ENCODE measurements at places on chromosomes 16 and 17.

DNA sequence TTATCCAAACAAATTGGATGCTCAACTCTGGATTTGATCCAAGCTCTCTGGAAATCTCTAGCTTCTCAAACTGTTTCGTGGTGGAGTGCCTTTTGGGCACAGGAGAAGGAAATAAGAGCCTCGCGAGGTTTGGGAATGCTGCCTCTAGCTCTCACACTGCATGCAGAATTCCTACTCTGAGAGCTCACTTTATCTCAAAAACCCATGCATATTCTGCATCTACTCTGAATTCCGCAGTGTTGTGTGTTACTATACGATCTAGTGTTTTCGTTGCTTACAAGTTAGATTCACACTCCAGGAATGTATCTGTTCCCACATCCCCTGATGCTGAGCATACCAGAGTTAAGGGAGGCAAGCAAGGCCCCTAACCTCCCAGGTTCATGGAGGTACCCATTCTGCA is 462.7 kb downstream of the WWOX start:
- DNase-seq: no peak

DNA sequence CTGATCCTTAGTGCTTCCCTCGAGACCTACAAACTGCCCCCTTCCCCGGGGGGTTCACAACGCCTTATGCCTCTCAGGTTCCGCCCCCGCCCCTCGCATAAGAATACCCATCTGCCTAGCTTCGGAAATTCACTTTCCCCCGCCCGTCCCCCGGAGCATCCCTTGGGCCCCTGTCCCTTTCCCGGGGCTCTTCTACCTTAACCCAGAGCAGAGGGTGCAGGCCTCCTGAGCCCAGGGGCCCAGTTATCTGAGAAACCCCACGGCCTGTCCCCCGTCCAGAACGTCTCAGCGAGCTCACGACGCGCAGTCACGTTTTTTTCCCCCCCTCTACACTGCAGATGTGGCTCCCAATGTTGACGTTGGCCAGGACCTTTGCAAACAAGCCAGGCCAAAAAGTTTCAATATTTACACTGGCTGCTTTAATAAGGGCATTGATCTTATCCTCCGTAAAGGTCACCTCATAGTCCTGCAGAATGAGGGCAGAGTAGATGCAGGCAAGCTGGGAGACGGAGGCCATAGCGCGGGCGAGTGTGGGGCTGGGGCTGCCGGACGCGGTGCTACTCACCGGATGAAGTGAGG is 1.4 kb upstream of the NBR1 start:
- DNase-seq: no peak

- DNase-seq: peak; percentile 25
Observed at GRCh38 chr17:77882481-77883212, 75.9 kb upstream of the TNRC6C start.

DNA sequence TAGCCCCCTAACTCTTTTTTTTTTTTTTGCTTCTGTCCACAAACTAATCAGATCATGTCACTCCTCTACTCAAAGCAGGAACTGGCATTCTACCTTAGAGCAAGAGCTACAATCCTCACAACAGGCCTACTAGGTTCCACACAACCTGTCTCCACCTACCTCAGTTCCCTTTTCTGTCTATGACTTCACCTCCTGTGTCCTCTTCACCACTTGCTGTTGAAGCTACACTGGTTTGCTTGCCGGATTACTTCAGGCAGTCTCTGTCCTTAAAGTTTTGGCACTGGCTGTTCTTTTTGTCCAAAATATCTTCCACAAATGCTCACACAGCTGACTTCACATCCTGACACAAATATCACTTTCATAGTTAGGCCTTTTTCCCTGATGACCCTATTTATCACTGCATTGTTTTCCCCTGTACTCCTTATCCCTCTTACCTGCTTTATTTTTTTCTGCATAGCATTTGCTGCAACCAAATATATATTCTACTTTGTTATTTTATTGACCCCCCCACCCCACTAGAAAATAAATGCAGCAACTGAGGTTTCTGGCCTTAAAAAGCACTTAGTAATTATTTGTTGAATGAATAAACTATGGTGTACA is 72.0 kb downstream of the KANSL1 start:
- no peak for DNase-seq

DNA sequence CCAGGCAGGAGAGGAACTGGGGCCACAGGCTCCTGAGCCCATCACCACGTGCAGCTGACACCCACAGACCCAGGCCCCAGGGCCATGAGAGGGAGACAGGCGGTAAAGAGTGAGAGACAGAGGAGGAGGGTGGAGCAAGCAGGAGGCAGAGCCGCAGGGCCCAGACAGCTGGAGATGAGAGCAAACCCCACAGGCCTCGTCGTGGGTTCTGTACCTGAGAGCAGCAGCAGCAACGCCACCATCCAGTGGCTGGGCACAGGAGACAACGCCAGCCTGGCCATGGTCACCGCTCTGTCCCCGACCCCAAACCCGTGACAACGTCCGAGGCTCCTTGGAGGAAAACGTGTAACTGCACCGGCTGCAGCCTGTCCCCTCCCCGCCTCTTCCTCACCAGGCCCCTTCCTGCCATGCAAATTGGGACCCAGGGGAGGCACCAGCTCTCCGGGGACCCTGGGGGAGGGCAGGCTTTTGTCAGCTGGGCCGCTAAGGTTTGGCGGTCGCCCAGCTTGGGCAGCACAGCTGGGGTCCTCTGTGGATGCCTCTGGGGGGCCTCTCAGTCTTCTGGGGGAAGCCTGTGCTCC is at the start of gene CD79B:
Gene CD79B (minus strand): TSS at position 351 of the 581 bp plus-strand sequence. CDS start 70 bp downstream, at position 281.
- DNase-seq: no peak

DNA sequence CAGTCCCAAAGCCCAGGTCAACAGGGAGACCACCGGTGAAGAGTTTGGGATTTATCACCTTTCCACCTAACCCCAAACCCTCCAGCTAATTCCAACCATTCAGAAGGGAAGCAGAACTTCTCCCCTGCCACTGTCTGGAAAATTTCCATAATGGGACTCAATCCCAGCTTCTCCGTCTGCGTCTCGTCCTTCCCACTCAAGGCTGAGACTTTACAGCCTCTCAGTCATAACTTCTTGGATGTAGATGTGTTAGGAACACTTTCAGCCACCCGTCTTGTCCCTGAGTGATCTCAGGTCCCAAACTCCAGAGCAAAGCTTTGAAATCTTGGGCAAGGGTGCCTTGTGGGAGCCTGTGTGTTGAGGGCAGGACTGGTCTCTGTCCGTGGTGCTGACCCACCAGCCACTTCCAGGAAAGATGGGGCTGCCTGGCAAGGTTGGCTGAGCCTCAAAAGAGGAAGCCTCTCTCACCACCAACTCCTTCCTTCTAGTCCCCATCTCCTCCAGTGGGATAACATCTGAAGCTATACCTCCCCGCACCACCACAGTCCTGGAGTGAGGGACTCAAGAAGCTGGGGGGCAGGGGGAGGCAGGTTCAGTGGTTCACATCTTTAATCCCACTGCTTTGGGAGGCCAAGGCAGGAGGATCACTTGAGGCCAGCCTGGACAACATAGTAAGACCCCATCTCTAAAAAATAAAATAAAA is 9.3 kb downstream of the GAS2L2 start:
- peak; percentile 40 for DNase-seq

GRCh38 chr16:28029387-28030002 is 34.0 kb downstream of the GSG1L start:
- no peak for DNase-seq

DNA sequence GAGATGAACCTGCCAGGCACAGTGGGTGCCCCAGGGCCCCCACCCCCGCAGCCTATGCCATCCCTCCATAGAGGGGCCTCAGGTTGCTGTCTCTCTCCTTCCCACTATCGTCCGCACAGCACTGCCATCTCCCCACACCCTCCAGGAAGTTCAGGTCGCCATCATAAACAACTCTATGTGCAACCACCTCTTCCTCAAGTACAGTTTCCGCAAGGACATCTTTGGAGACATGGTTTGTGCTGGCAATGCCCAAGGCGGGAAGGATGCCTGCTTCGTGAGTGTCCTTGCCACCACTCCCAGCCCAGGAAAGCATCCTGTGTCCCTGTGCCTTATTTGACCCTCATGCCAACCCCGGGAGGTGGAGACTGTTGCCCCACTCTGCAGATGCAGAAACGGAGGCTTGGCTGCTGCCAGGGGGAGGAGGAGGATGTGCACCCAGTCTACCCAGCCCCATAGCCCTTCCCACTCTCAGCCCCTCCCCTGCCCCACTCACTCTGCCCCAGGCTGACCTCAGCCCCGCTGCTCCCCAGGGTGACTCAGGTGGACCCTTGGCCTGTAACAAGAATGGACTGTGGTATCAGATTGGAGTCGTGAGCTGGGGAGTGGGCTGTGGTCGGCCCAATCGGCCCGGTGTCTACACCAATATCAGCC is 3.9 kb downstream of the PRSS21 start:
- DNase-seq: no peak

DNA sequence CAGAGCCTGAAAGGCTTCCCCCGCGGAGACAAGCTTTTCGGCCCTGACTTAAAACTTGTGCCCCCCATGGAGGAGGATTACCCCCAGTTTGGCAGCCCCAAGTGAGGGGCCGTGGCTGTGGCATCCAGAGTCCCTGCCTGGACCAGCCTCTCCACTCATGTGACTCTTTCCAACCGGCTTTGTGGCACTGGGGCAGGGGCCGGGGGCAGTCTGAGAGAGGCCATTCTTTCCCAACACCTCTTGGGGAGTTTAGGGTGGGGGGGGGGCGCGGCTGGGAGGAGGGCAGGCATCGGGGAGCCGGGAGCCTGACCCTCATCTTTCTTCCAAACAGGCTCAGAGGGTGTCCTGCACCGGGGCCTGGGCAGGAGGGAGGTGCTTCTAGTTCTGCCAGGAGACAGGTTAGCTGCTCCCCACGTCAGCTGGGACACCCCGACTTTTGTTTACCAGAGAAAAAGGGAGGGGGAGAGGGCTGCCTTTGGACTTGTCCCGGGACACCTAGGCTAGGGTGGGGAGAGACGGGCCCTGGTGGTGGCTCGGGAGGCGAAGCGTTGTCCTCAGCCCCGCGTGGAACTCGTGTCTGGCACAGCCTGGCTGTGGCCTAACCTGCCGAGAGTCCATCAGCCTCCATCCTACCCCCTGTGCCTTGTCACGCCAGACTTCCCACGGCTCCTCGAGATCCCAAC is 7.3 kb upstream of the SERPINF1 start:
- DNase-seq: no peak

DNA sequence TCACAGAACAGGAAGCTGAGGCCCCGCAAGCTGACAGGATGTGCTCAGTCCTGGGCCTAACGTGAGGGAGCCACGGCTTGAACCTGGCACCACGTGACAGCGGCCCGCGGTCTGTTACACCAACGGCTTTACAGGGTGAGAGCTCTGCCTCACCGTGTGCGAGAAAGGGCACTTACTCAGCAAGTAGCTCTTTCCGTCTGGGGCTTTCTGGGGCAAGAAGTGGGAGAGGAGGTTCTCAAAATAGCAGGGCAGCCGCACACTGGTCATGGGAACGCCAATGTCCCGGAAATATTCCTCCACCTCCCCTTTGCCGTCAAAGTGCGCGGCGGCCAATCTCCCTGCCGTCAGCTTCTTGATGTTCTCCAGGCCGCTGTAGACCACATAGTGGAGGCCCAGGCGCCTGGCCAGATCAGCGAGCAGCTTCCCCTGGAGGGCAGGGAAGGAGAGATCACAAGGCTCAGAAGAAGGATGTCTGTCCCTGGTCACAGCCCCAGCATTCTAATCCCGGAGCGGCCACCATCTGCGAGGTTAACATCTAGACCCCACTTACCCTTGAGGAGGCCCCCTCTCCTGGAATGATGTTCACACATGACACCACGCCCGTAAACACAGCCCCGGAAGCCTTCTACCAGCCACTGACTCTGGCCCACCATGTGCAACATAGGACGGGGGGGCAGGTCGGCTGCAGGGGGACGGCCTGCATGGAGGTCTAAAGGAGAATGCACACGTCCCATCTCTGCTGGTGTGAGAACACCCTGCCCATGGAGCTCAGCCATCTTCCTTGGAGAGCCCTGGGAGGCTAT is 8.2 kb downstream of the NMRAL1 start:
- DNase-seq: no peak

DNA sequence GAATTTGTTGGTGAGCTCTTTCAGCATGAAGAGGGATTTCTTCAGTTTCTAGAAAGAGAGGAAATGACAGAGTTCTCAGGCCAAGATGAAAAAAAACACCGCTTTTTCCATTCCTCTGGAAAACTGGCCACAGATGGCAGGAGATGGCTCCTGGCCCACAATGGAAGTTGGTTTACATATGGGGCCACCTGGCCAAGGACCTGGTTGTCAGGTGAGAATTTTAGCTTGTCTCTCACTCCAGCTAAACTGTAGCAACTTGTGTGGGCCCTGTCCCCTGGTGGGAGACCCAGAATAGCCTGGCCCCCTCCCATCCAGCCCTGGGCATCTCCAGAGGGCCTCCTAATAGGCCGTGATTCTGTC is 33.6 kb downstream of the LGALS9 start:
- DNase-seq: no peak

DNA sequence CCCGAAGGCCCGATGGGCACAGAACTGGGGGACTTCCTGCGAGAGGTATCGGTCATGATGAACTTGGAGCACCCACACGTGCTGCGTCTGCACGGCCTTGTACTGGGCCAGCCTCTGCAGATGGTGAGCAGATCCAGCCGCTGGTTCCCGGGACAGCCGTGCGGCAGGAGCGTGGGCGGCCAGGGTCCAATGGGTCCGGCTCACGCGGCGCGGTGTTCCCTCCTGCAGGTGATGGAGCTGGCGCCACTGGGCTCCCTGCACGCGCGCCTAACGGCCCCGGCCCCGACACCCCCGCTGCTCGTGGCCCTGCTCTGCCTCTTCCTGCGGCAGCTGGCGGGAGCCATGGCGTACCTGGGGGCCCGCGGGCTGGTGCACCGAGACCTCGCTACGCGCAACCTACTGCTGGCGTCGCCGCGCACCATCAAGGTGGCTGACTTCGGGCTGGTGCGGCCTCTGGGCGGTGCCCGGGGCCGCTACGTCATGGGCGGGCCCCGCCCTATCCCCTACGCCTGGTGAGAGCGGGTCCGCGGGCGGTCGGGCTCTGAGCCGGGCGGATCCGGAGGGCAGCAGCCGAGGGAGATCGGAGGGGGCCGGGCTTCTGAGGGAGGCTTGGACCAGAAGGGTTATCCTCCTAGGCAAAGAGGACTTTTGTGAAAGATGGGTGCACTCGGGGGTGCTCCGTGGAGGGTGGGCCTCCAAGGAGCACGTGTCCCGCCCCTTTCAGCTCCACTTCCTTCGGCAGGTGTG is 3.0 kb downstream of the TNK1 start:
- peak; percentile 26 for DNase-seq

DNA sequence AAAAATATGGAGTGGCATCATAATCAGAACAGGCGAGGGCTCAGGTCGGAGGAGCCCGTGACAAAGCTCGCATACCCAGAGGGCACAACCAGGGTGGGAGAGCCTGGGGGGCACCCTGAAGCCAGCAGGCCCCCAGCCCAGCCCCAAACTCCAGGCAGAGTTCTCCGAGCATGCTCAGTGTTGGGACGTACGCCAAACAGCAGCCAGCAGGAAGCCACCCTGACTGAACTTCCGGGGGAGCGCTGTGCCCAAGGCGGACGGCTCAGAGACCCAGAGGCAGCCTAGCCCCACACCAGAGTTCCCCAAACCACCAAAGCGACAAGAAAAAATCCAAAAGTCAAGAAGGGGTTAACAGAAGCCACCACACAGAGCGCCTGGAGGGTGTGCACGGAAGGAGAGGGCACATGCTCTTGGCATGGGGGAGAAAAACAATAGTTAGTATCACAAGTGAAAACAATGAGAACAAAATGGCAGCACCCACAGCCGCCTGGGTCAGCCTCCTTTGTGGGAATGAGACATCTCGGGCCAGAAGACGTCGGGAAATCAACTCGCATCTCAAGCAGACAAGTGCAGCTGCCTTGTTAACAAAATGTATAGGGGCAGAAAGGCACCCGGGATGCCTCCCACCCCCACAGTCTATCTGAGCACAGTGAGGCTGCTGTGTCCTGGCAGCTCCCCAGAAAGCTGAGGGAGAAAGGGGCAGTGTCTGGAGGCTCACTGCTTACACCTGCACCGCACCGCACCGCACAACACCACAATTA is 11.9 kb downstream of the EXOC7 start:
- DNase-seq: no peak
